Activated T-cell treated with anti-CD3 and anti-CD28 coated beads for 48 hours (primary cell): ENCODE measurements at places on chromosomes 3 and 15.

DNA sequence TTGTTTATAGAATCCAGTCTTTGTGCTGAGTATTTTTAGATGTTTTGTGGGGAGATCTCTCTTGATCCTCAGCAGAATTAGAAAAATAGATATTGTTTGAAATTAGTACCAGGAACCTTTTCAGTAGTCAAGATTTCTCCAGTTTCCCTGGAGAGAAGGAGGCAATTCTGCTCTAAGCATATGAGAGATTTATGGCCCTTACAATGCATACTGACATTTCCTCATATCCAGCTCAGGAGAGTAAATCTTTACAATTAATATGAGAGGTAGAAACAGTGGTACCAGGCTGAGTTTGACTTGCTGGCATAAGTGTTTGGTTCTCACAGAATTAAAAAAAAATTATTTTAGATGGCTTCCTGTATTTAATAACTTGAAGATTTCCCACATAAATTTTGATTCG, 239.1 kb upstream of the SGO1 start:
- no peak for DNase-seq

GRCh38 chr3:102087236-102087635, 237.9 kb downstream of the NFKBIZ start:
- DNase-seq = no peak

- DNase-seq = no peak
These were observed 243.8 kb downstream of the SOX2 start for GRCh38 chr3:181955566-181955965.

- DNase-seq = no peak
These were observed 58.0 kb upstream of the LRTM1 start for GRCh38 chr3:54985856-54986255.

DNA sequence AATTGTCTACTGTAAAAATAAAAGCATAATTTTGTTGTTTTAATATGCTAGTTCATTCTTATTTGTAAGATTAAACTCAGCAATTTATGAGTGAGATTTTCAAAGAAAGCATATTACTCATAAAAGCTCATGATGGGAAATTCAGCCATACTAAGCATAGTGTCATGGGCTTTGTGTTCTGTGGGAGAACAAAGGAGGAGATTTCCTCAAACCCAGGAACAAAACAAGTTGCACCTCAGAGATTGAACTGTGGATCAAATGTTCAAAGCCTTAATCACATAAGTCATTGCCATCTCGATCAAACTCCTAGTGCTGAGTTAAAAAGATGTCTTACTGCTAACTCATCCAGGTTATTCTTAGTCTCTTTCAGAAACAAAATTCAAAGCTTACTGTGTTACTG, 85.6 kb upstream of the PDZRN3 start:
- DNase-seq = no peak

- no peak for DNase-seq
These were observed 154.4 kb downstream of the TUSC7 start for GRCh38 chr3:116863822-116864589.

- no peak for DNase-seq
These were observed 314.5 kb upstream of the CCDC54 start for GRCh38 chr3:107062787-107063186.

GRCh38 chr15:45522328-45523165, at the start of gene SLC30A4:
Gene SLC30A4, minus strand, starts transcription at chr15:45522755. Its CDS starts 401 bp downstream, at chr15:45522354.
- peak; percentile 32 for DNase-seq

DNA sequence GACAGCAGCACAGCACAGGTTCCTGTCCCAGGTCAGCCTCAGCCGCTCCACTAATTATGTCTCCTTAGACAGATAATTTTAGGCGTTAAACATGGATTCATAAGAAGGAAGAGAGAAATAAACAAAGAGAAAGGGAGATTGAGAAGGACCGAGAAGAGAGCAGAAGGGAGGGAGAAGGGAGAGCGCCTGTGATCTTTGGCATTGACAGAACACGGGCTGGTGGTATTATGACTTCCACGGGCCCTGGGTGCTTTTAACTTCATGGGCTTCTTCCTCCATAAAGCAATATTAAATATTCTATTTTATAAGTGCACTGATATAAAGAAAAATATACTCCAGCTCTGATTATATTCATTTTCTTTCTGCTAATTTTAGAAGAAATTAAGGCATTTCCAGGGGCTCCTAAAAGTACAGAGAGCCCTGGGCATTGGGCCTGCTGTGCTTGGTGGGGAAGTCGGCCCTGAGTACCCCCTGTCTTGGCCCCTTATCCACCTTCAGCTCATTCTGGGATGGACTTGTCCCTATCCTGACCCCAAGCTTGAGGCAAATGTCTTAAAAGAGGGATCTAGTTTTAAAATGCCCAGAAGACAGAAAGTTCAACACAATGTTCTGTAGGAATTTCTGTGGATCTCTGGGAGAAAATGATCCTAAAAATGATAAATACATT, 135.3 kb downstream of the MEX3B start:
- DNase-seq = no peak

DNA sequence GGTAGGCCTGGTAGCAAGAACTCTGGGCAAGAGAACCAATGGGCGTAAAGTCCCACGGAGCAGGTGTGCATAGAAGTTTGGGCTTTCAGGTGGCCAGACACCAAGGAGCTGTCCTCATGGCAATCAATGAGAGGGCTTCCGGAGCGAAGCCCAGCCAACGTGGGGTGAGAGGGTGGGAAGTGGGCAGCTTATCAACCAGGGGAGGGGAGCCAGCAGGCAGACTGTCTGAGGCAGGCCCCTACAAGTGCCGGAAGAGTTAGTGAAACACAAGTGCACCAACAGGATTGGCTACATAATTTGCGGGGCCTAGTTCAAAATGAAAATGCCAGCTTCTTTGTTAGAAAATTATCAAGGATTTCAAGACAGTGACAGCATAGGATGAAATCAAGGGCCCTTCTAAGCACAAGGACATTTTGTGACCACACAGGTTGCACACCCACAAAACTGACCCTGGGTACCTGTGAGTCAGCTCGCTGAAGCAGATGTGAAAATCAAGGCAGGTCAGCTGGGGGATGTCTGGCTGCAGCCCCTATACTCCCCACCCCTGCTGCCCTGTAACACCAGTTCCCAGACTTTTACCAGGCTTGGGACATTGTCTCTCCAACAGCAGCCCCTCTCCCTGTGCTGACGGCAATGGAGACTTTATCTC, 102.1 kb upstream of the ETV5 start:
- no peak for DNase-seq

DNA sequence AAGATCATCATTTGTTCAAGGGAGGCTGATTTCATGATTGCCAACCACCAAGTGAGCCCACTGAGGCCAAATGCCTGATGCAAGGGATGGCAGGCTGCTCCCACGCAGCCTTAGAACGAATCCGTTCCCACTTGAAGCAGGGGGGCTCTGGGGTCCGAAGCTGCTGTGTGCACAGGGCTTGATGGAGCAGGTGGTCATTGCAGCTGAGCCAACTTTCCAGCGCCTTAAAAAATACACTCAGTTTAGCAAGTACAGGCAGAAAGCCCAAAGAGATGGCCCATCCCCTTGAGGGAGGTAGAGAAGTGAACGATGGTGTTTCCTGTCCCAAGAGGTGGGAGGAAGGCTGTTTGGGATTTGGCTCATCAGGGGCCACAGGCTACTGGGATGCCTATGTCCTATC, 16.7 kb downstream of the LIMD1 start:
- DNase-seq = no peak

DNA sequence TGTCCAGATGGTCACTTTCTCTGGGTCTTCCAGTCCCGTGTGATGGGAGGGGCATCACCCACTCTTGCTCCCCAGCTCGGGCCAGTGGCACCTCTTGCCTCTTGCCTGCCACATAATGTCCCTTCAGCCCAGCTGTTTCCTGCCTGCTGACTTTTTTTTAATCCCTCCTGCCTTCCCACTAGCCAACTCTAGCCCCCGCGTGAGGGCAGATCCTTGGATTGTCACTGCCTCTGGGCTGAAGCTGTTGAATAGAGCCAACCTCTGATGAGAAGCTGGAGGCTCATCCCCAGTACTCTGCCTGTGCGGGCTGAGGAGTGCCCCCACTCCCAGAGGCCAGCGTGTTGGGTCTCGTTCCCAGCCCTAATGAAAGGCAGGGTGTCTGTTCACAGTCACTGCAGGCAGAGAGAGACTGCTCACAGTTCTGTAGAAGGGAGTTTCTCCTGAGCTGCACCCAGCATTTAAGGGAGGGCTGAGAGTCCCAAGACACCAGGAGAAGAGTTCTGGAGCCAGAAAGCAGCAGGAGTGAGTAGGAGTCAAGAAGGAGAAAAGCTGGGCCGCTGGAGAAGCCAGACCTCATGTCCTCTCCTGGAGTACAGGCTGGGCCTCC, 30.1 kb upstream of the TIMP4 start:
- DNase-seq = no peak

GRCh38 chr3:105246536-105246935, 120.2 kb upstream of the ALCAM start:
- DNase-seq = no peak

- no peak for DNase-seq
These were observed 25.4 kb downstream of the ZIC4 start for GRCh38 chr3:147380977-147381376.

GRCh38 chr3:187913617-187914033, 168.4 kb upstream of the BCL6 start:
- DNase-seq = no peak

GRCh38 chr3:98817547-98818041, 54.5 kb downstream of the ST3GAL6 start:
- DNase-seq = no peak

DNA sequence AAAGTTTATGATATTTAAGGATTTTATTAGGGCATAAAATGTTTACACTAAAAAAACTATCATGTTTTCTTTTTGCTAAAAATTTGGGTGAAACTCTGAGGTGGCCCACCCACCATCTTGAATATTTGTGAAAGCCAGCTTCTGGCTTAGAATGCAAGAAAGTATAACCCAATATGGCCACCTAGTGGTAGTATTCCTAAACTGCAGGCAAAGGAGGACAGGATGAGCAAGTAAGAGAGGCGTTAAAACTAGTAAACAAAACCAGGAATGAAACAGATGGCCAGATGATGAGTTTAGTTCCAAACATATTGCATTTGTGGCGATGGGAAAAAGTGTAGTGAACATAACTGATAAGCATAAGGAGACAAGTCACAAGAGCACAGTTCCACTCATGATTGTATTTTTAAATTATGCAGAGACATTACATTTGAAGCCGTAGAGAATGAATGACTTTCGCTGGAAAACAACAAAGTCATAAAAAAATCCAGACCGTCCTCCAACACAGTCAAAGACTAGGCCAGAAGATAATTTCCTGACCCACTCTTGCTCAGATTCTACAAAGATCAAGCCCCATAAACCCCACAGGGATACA, 103.3 kb upstream of the PRTG start:
- DNase-seq = no peak

DNA sequence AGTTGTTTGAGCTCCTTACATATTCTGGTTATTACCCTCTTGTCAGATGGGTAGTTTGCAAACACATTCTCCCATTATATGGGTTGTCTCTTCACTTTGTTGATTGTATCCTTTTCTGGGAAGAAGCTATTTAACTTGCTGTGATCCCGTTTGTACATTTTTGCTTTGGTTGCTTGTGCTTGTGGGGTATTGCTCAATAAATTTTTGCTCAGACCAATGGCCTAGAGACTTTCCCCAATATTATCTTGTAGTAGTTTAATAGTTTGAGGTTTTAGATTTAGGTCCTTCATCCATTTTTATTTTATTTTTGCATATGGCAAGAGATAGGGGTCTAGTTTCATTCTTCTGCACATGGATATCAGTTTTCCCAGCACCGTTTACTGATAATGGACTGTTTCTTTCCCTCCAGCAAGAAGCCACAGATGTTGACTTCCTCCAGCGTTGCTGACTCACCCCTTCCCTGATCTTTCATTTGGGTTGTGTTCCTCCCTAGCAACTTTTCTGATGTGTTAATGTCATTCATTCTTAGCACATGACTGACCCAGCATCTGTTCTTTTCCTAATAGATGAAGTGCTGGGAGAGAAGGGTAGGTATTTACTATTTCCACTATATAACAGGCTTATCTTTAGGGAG, 166.7 kb upstream of the SGO1 start:
- DNase-seq = no peak

DNA sequence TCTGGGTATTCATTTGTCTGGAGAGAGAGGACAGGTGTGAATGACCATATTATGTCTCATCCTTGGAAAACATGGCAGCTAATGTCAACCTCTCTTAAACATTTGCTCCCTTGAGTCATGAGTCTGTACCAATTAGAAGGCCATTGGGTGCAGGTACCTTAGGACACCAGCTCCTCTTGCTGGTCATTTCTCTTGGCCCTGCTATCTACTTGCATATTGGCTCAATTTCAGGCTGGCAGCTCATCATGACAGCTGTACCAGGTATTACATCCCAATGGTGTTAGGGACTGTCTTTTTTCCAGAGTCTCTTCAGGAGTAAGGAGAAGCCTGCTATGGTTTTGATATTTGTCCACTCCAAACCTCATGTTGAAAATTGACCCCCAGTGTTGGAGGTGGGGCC, 92.2 kb upstream of the ANKRD28 start:
- DNase-seq = no peak

DNA sequence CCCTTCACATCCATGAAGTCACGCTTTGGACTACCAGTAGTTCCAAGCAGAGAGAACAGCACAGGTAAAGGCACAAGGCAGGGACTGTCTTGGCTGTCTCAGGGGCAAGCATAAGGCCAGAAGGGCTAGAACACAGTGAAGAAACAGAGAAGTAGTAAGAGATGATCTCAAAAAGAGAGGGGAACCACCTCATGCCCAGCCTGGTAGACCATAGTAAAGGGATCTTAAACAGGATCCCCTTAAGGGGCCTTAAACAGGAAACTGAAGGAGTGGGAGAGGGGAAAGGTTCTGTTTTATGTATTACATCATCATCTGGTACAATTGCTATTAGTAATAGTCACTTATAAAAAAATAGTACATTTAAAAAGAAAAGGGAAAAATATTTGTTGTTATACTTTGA, 25.8 kb downstream of the P2RY1 start:
- DNase-seq = no peak

- no peak for DNase-seq
These were observed 3.2 kb downstream of the ZXDC start for GRCh38 chr3:126472277-126473006.

DNA sequence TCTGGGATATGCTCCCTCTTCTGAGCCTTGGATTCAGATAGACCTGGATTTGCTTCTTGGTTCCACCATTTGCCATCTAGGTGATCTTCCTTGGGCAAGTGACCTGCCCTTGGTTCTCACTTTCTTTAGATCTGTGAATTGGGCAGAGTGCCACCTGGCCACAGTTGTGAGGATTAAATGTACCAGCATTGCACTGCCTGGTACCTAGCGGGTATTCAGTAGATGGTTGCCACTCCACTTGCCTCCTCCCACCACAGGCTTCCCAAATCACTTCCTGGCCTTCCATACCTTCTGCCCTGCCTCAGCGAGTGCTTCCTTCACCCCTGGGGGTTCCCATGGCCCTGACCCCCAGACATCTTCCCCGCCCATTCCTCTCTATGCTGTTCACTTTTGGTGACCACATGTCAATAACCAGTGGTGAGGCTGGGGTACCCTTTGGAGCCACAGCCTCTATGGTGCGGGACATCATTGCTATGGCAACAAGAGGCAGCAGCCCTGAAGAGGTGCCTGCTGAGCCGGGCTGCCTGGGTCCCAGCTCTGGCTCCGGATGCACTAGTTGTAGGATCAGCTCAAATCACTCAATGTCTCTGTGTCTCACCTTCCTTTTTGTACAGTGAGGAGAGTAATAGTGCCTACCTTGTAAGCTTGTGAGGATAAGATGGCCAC, 40.5 kb downstream of the CMTM7 start:
- DNase-seq = no peak
